ENCODE measurements at places on chromosomes 12 and 14.

- DNase-seq, result no peak
Measured at GRCh38 chr14:41299924-41300323, 306.8 kb upstream of the LRFN5 start.

- DNase-seq, result no peak
Measured at GRCh38 chr14:99476864-99477263, 3.8 kb downstream of the SETD3 start.

GRCh38 chr12:5954661-5955060 is 9.6 kb upstream of the ANO2 start:
- no peak for DNase-seq

DNA sequence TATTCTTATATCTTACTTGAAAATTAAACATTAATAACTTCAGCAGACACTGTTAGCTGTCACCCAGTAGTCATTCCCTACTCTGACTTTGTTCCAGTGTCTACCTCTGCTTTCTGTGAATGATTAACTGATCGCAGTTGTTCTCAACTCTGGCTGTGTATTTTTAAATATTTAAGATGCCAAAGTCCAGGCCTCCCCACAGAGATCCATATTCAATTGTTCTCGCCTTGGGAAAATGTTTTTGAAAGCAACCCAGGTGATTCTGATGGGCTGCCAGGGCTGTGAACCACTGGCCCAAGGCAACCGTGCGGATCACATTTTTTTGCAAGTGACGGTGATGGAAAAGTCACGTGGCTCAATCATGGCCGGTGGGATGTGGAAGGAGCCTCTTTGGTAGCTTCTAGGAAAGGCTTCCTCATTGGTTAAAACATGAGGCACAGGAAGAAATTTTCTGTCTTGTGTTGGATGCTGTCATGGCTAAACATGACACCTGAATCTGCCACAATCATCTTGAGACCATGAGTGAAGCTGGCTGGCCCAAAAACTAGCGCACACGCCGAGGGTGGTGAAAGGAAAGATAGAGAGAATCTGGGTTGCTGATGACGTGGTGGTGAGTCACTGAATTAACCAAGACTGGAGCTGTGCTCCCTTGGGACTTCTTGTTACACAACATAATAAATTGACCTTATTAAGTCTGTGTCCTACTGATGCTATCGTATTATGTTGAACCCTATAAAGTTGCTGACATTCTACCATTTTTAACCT is 37.2 kb downstream of the RDH12 start:
- no peak for DNase-seq

- peak; percentile 37 for DNase-seq
Measured at GRCh38 chr14:102318781-102319276, 717 bp upstream of the ZNF839 start.

- no peak for DNase-seq
Measured at GRCh38 chr14:35999294-35999693, 173.2 kb downstream of the BRMS1L start.

GRCh38 chr12:106227641-106228319 is 20.0 kb downstream of the CKAP4 start:
- DNase-seq, result no peak

- no peak for DNase-seq
Measured at GRCh38 chr12:8987163-8987562, 2.2 kb upstream of the KLRG1 start.

GRCh38 chr12:33759279-33759678 is 263.0 kb upstream of the ALG10 start:
- no peak for DNase-seq

DNA sequence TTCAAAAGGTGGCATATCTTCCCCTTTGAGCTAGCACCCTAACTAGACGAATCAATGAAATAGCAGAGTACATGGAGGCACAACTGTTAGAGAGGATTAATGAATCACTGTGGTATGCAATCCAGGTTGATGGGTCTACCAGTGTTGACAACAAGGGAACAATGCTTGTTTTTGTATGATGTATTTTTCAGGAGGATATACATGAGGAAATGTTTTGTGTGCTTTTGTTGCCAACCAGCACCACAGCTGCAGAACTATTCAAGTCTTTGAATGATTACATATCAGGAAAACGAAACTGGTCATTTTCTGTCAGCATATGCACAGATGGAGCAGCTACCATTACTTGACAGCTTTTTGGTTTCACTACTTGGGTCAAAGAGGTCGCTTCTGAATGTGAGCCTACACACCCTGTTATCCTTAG is 142.6 kb downstream of the GPHN start:
- DNase-seq, result no peak

GRCh38 chr12:77575376-77575919 is 255.2 kb upstream of the NAV3 start:
- DNase-seq, result no peak

DNA sequence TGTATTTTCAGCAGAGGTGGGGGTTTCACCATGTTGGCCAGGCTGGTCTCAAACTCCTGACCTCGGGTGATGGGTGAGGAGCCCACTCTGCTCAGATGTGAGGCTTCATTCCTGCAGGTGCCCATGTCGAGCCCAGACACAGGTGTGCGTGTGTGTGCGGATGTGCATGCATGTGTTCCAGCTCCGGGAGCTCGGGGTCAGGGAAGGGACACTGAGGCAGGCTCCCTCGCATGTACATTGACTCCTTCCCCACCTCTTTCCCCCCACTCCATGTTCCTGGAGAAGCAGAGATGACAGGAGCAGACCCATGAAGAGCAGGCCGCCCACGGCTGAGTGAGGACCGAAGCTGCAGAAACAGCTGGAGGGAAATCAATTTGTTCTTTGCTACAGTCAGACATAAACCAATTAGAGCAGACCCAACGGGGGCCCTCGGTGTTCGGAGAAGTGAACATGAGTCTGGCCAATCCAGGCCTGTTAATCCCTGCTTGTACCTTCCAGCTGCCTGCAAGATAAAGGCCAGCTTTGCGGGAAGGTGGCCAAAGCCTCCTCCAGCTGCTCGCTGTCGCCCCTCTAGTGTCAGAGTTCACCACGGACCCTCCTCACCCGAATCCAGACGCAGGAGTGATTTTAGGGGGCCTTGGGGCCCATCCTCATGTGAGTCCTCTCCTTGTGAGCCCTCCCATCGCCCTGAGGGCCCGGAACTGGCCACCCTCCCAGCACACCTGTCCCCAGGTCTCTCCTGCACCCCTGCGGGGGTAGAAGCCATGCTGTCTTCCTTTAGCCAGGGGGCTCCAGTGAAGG is 321.0 kb upstream of the RTL1 start:
- no peak for DNase-seq
